Activated T-helper 2 cell treated with anti-CD3 and anti-CD28 coated beads, Interferon-gamma antibody, Interleukin-2, Interleukin-4, amounts not matched to agents 10 μg/mL and 5 μg/mL and 100 μg/mL, durations not matched to agents 14 hours and 24 hours and 36 hours (primary cell): ENCODE measurements at places on chromosomes 13 and 19. TPM values are rescaled to one million over a fixed set of nuclear protein-coding genes. Genes with fewer than 3 reads are reported as not detected.

- H3K36me3 ChIP-seq = no peaks in the 10 kb centered on the region
- H3K4me3 ChIP-seq = no peak overlapping the region
- DNase-seq = no peak
- no peaks in the 10 kb centered on the region for H3K27me3 ChIP-seq
These were observed 213.3 kb upstream of the HTR2A start for GRCh38 chr13:47110141-47110540.

GRCh38 chr13:32098272-32098671 lies 66.7 kb downstream of the FRY start:
- no peak overlapping the region for H3K27ac ChIP-seq
- H3K4me1 ChIP-seq = peaks cover 3% of the 10 kb centered on the region
- H3K27me3 ChIP-seq = no peaks in the 10 kb centered on the region
- peaks cover 10% of the 10 kb centered on the region for H3K36me3 ChIP-seq
- no peak for DNase-seq
- H3K4me3 ChIP-seq = no peak overlapping the region

DNA sequence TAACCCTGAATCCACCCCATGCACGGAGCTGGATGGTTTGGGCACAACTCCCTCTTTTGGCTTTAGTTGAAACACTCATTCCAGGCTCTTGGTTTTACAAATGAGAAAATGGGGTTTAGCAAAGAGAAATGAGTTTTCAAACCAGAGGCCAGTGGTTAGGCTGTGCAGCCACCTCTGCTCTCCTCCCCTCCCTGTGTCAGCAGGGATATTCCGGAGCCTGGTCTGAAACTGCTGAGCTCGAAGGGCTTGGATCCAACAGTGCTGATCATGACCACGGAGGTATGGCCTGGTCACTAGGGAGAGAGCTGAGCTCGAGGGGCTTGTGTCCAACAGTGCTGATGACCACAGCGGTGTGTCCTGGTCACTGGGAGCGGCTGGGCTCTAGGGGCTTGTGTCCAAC lies 41.5 kb downstream of the ZNF787 start:
- DNase-seq = no peak
- H3K27me3 ChIP-seq = no peaks in the 10 kb centered on the region
- H3K4me1 ChIP-seq = peaks cover 7% of the 10 kb centered on the region

GRCh38 chr13:93305886-93306285 lies 79.3 kb downstream of the GPC6 start:
- H3K27ac ChIP-seq = no peak overlapping the region
- no peak overlapping the region for H3K4me3 ChIP-seq
- no peaks in the 10 kb centered on the region for H3K4me1 ChIP-seq
- DNase-seq = no peak
- H3K36me3 ChIP-seq = no peaks in the 10 kb centered on the region

GRCh38 chr19:7224209-7224686 lies 70.0 kb downstream of the INSR start:
- H3K27ac ChIP-seq = no peak overlapping the region
- peaks cover 2% of the 10 kb centered on the region for H3K4me1 ChIP-seq
- peaks cover 2% of the 10 kb centered on the region for H3K27me3 ChIP-seq
- no peaks in the 10 kb centered on the region for H3K36me3 ChIP-seq

GRCh38 chr13:87120476-87120875 lies 550.7 kb upstream of the SLITRK5 start:
- no peak overlapping the region for H3K4me3 ChIP-seq
- H3K36me3 ChIP-seq = no peaks in the 10 kb centered on the region
- H3K27me3 ChIP-seq = no peaks in the 10 kb centered on the region

DNA sequence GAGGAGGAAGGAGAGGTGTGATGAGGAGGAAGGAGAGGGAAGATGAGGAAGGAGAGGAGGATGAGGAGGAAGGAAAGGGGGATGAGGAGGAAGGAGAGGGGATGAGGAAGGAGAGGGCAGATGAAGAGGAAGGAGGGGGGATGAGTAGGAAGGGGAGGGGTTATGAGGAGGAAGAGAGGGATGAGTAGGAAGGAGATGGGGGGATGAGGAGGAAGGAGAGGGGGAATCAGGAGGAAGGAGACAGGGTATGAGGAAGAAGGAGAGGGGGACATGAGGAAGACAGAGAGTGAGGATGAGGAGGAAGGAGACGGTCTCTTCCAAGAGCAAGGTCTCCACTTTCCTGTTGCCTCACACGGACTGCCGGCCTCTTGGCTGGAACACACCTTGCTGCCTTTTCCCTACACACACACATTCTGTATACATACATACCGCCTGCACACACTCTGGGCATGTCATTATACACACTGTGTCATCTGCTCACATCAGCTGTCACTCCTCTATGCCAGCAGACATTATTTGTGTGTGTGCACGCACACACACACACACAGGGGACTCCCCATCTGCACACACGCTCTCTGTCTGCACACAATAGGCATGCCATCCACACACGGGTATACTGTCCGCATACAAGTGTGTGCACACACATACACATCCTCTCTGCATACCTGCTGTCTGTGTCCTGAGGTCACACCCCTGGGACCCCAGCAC lies 11.1 kb upstream of the VSTM2B start:
- no peak for DNase-seq
- no peaks in the 10 kb centered on the region for H3K4me1 ChIP-seq
- H3K27ac ChIP-seq = no peak overlapping the region
- no peaks in the 10 kb centered on the region for H3K36me3 ChIP-seq
- no peaks in the 10 kb centered on the region for H3K27me3 ChIP-seq

The ZNF544 gene
- total RNA-seq = 42.0 and 49.1 TPM in 2 replicates

The ELSPBP1 gene
- total RNA-seq = not detected in 2 replicates

The ABCC4 gene
- total RNA-seq = 19.3 and 19.6 TPM in 2 replicates

The FCAR gene
- total RNA-seq = not detected in 2 replicates
